Left lobe of liver (tissue), 2 donors: ENCODE measurements at places on chromosomes 13 and 19. TPM values are rescaled to one million over a fixed set of nuclear protein-coding genes. Genes with fewer than 3 reads are reported as not detected.
A peak's percentile ranks its signal among the peaks of the same experiment; 100 is the strongest.

- no peak for DNase-seq
Observed at GRCh38 chr19:1865172-1866010, 2.0 kb upstream of the KLF16 start.

- DNase-seq, result peak; percentile 81
Observed at GRCh38 chr19:2648528-2648937, 54.0 kb downstream of the GNG7 start.

GRCh38 chr13:110524541-110525257, 36.8 kb downstream of the RAB20 start:
- DNase-seq, result peak; percentile 93

- no peak for DNase-seq
Observed at GRCh38 chr13:37014609-37015008, 14.0 kb downstream of the EXOSC8 start.

The DACH1 gene
- total RNA-seq, result 1.2 TPM

The TPTE2 gene
- total RNA-seq, result not detected

The FGF21 gene
- 0.75 TPM for total RNA-seq

The PNMA8B gene
- total RNA-seq, result 0.35 TPM
